ENCODE measurements at places on chromosomes 2 and 18.
A peak's percentile ranks its signal among the peaks of the same experiment; 100 is the strongest.

DNA sequence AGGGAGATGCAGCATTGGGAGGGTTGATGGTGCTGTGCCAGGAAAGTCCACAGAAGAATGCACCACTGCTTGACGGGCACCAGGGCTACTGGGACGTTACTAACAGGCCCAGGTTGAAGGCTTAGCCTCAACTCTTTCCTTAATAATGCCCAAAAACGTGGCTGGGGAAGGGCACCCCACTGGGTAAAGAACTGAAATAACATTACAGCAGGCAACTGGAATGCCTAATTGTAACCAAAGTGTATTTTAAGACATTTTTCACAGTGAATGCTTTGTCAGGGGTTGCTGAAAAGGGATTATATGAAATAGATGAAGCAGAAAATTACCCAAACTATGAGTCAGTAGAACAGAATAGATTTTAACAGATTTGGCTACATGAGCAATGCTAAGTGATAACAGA is 191.3 kb downstream of the CMPK2 start:
- no peak for DNase-seq

DNA sequence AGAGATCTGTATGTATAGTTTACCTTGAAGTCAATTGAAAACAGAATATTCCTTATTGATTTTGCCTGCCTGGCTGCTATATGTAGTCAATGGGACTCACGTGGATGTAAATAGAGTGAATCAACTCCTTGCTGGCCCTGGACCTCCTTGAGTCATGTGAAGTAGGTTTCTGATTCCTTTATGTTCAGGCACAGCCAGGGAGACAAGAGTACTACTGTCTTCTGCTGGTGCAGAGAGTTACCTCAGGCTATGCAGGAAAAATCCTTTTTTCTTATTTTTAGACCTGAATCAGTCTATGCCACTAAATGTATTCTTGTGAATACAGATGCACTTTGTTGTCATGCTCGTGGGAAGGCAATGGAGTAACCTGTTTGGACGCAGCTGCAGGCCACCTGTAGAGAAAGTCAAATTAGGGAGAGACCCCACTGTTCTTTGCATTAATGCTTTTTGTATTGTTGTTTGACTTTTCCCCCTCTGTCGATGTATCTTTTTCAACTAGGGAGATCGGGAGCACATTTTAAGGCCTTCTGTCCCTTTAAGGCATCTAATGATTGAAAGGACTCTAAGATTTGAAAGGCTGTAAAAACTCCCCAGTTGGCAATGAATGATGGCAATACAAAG is 473.9 kb downstream of the ARHGAP15 start:
- no peak for DNase-seq

GRCh38 chr2:74481961-74482800 is 617 bp downstream of the CCDC142 start:
- peak; percentile 63 for DNase-seq

DNA sequence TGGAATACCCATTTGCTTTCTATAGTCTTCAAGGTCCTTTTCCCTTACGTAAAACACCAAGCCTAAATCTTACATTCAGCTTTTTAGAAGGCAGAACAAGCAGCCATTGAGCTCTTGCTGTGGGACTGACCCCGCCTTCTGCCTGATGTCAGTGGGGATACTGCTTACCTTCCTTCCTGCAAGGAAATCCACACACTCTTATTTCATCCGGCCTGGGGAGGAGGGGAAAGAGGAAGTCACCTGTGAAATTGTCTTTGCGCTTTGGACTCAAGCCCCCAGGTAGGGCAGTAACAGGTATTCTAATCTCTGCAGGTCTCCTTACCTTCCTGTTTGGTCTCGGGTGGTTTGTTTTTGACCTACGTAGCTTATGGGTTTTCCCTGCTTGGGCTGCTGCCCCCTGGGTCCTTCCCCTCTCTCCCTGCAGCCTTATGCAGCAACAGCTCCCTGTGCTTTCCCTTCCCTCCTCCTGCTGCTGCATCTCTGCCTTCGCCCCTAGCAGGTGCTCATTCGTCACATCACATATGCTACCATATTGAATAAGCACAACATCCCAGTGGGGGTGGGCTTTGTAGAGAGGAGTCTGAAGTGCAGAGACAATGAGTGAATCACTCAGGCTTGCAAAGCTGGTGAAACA is 402.5 kb upstream of the TRIB2 start:
- DNase-seq: no peak

DNA sequence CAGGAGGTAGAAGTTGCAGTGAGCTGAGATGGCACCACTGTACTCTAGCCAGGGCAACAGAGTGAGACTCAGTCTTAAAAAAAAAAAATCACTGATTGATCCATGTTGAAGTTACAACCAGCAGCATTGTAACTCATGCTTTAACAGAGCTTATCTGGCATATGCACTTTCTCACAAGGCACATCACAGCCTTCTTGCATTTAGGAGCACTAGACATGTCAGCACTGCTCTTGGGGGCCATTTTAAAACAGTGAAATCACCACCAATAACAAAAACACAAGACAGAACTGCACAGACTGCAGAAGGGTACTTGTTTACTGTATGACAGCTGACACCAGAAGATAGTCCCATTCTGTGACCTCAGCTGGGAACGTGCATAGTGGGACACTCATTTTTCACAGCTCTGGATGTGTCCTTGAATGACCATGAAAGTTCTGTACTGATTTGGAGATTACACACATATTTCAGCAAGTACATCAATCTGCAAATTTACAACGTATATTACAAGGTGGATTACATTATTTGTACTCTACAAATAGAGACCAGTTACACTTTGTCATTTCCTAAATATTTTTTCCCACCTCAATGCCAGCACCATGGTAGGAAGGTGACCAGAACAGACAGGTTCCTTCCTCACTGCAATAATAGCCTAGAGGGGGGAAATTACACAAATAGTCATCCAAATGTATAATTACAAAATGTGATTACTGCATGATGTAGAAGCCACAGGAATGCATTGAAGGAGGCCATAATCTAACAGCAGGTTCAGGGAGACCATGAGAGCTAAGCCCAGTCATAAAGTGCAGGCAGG is 35.1 kb downstream of the CCBE1 start:
- no peak for DNase-seq

DNA sequence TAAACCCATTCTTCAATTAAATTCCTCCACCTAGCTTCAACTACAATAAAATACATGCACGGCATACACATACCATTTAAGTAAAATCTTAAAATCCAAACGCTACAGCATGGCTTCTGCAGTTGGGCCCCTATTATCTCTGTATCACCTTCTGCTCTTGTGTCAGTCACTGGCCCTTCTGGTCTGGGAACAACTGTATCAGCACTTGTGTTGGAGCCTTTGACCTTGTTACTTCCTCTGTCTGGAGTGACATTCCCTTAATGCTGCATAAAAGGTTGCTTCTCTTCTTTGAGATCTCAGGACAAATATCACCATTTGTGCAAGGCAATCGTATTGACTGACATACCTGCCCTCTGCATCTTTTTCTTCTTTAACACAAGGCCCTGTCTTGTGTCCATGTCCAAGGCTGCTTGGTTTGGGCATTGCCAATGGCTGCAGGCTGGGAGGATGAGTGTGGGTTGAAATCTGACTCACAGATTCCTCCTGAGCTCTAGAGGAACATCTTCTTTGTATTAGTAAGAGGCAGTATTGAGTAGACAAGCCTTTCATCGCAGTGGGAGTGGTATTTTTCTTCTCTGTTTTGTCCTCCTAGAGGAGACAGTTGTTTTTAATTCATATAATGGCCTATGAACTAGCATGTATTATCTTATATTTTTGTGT is 267.8 kb upstream of the TRIB2 start:
- no peak for DNase-seq

DNA sequence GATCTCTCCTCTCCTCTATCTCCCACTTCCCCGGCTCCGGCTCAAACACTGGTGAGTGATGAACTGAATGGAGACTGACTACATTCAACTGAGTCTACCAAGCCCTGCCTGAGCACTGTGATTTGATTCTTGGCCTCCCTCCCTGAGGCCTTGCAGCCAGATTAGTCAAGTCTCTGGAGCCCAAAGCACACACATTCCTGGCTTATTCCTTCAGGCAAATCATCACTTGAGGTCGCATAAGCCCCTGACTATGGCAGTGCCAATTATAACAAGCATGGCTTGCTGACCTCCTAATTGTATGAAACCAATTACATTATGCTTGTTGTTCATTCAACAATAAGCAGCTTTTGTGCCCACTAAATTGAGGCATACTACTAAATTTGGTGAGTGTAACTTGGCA is 34.6 kb downstream of the EFEMP1 start:
- no peak for DNase-seq

GRCh38 chr2:15034860-15035259 is 402.3 kb downstream of the LRATD1 start:
- no peak for DNase-seq
